ENCODE measurements at places on chromosomes 4 and X. TPM values are rescaled to one million over a fixed set of nuclear protein-coding genes. Genes with fewer than 3 reads are reported as not detected.

OTUD6A gene
- not detected for total RNA-seq

CT45A7 gene
- total RNA-seq, result not detected

SASH3 gene
- 2.5 TPM for total RNA-seq

EMCN gene
- 46.4 TPM for total RNA-seq

STPG2 gene
- total RNA-seq, result 0.43 TPM

AGA gene
- 8.8 TPM for total RNA-seq

CHRNA9 gene
- not detected for total RNA-seq

ZFP42 gene
- not detected for total RNA-seq

SFRP2 gene
- not detected for total RNA-seq

GRCh38 chr4:85837439-85837733, 362.4 kb downstream of the ARHGAP24 start:
- no peak for DNase-seq

DNA sequence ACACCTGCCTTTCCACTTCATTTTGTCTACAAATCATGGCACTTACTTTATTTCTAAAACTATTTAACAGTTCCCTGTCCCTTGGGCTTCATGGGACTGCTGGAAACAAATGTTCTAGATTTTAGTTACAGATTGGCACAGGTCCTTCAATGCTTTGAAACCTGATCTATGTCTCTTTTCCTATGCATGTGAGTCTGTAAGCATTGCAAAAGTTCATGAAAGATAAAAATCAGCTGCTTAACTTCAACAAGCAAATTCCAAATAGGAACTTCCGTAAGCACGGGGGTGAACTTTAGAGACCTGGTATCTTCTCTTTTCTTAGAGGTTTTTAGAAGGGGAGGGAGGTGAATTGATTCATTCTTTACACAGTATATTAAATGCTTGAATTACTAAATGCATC, 9.5 kb downstream of the LGI2 start:
- no peak for DNase-seq

- no peak for DNase-seq
Observed at GRCh38 chrX:40098264-40099054, 701 bp upstream of the BCOR start.

- no peak for DNase-seq
Observed at GRCh38 chr4:94595880-94596483, 144.2 kb downstream of the PDLIM5 start.

DNA sequence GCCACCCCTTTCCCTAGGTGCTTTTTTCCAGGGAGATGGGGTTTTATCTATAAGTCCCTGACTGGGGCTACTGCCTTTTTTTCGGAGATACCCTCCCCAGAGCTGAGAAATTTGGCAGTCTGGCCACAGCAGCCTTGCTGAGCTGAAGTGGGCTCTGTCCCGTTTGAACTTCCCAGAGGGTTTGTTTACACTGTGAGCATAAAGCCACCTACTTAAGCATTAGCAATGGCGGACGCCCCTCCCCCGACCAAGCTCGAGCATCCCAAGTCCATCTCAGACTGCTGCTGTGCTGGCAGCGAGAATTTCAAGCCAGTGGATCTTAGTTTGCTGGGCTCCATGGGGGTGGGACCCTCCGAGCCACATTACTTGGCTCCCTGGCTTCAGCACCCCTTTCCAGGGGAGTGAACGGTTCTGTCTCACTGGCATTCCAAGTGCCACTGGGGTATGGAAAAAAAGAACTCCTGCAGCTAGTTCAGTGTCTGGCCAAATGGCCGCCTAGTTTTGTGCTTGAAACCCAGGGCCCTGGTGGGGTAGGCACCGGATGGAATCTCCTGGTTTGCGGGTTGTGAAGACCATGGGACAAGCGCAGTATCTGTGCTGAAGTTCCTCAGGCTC, 456.4 kb upstream of the HTR2C start:
- DNase-seq, result no peak

DNA sequence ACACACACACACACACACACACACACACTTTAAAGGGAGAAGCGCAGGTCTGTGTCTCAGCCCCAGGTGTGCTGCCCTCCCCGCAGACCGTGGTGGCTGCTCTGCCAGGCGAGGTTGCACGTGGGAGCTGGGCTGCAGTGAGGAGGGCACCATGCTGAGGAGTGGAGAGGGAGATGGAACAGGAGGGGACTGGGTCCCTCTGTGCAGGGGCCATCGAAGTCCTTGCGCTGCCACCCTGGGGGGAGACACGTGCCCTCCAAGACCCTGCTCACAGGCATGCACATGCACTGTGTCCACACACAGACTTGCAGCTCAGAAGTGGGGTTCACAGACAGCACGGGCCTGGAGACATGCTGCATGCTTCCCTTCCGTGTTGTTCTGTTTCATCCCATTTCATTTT, 65.5 kb upstream of the HGFAC start:
- no peak for DNase-seq

DNA sequence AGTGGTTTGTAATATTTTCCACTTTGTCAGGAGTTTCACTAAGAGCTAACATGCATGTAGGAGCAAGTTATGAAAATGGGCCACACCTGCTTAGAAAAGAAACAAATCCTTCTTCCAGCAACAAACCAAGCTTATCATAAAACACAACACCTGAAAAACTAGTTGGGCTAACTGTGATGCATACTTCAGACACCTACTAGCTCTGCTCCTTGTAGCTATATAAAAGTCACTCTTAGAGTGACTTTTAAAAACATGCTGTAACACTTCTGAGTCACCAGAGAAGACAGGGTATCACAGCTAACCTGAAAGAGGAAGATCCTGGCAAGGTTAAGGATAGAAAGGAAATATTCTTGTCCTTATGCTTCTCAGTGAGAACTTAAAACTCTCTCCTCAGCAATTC, 3.6 kb upstream of the SLAIN2 start:
- no peak for DNase-seq

DNA sequence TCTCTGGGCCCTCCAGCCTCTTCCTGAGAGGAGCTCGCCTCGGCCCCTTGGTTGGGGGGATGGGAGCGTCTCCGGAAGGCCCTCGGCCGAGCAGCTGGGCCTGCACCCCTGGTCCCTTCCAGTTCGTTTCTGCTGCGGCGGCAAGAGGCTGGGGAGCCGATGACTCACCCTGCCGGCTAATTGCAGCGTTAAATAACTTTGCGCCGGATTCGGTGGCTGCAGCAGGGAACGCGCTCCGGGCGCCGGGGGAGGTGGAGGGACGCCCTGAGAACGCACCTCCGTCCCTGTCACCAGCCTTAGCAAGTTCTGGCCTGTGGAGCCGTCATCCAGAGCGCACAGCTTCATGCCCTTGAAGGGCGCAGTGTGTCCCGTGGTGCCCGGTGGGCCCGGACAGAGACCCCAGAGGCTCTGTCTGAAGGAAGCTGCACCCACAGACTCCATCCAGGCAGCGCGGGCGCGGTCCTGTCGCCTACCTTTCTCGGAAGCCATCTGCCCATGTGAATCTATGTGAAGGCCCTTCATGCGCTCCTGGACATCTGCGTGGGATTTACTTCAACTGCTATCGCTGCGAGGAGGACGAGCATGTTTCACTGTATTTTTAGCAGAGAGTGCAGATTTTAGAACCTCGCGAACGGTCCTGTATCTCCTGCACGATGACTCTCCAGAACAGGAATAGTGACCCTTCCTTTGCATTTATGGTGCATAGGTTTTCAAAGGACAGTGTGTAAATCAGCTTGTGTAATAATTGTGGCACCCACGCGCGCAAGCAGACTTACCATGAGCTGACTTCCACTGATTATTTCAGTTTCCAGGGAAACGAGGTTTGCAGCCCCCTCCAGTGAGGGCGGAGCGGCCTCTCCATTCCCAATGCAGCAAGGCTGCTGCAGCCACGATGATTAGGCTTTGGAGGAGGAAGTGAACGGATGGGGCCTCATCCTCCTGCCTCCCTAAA, 1.7 kb upstream of the TMEM271 start:
- DNase-seq, result no peak

- no peak for DNase-seq
Observed at GRCh38 chr4:19026281-19026680, 1004.7 kb upstream of the LCORL start.

- no peak for DNase-seq
Observed at GRCh38 chrX:40887476-40887875, 152.1 kb upstream of the MED14 start.

GRCh38 chr4:136424052-136424451, 1108.2 kb downstream of the PCDH18 start:
- no peak for DNase-seq

DNA sequence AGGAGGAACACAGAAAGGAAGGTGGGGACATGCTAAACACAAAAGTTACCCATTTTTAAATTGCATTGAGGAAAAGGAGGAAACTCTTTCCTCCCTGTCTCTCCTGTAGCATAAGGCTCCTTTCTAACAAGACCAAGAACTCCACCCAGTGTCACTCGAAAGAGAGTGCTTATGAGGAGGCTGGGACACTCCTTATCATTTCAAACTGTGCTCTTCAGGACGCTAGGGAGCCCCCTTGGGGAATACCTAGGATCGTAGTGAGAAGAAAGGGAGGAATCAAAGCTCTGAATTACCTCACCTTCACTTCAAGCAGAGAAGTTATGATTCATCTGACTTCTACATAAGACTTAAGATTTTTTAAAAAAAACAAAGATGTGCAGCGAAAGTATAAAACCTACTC, 65.5 kb downstream of the F9 start:
- no peak for DNase-seq

DNA sequence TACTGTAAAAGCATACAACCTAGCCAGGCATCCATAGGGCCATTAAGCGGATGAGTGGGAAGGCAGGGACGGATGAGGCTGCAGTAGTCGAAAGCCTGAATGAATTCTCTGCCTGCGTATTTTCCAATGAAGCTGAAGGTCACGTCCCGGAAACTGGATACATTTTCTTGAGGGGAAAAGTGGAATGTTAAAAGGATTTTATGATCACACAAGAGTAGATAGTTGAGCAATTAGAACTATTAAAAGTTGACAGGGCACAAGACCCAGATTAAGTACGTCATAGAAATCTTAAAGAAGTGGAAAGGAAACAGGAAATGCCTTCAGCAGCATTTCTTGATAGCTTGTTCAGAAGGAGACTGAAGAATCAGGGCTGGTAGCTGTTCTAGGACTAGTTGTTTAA, 98.3 kb upstream of the CXXC4 start:
- DNase-seq, result no peak

DNA sequence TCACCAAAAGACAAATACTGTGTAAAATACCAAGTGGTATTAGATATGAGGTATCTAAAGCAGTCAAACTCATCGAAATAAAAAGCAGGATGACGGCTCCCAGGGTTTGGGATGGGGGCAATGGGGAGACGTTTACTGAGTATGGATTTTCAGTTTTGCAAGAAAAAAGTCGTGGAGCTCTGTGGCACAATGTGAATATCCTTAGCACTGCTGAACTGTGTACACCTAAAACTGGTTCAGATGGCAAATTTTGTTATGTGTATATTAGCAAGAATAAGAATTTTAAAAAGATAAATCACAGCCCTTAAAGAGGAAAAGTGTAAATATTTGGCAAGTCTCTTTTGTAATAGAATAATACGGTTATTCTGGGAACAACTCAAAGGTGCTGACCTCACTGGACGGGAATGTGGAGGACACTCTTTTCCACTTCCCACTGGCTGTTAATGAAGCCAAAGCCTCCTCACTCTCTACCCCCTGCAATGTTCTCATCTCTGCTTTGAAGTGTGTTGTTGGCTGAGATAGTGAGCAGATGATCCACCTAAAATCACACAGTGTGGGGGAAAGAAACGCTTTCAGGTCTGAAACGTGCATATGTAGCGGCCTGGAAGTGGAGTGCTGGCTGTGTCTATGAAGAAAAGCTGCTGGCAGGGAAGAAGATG, 49.2 kb downstream of the SEL1L3 start:
- no peak for DNase-seq

GRCh38 chrX:120357186-120357585, 4.7 kb upstream of the ATP1B4 start:
- no peak for DNase-seq

- DNase-seq, result no peak
Observed at GRCh38 chr4:87574996-87575395, 33.3 kb upstream of the DSPP start.

DNA sequence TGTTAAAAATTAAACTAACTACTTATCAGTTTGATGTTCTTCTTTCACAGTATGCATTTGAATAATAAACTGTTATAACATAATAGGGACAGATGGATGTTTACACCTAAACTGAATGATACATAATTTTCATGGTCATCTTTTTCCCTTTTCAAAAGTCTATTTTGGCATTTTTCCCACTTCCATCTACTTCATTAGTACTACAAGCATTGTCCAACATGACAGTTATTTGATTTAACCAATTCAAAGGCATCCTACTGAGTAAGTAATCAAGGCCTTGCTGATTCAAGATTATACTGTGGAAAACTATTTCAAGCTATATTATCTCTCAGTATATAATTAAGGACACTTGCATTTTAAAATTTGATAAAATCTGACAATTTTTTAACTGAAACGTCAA, 212.9 kb downstream of the FAT4 start:
- DNase-seq, result no peak

Measured in Right ventricle myocardium inferior (tissue), 1 donor.